Left renal pelvis (tissue), 4 donors: ENCODE measurements at places on chromosomes 6 and 20. TPM values are rescaled to one million over a fixed set of nuclear protein-coding genes. Genes with fewer than 3 reads are reported as not detected.

DNA sequence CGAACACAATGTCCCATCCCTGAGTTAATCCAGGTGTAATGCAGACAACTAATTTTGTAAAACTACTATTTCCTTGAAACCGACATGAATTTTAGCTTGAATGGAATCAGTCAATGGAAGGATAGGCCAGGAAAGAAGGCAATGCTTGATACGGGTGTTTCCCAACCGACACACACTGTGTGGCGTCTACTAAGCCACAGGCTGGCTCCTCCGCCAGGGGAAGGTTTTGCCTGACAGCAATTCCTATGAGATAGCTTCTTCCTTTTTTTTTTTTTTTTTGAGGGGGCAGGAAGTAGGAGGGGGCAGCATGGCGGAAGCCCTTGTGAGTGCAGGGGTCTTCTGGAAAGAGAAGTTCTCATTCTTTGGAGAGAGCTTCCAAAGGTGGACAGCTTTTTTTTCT lies 12.0 kb upstream of the LAMA4 start:
- no peak for DNase-seq

GRCh38 chr6:39214846-39215639 lies 14.2 kb downstream of the KCNK5 start:
- no peak for DNase-seq

Gene EEF1E1
- 56.6 TPM for polyA plus RNA-seq

GRCh38 chr6:3424185-3424927 lies 32.5 kb downstream of the SLC22A23 start:
- DNase-seq = no peak

DNA sequence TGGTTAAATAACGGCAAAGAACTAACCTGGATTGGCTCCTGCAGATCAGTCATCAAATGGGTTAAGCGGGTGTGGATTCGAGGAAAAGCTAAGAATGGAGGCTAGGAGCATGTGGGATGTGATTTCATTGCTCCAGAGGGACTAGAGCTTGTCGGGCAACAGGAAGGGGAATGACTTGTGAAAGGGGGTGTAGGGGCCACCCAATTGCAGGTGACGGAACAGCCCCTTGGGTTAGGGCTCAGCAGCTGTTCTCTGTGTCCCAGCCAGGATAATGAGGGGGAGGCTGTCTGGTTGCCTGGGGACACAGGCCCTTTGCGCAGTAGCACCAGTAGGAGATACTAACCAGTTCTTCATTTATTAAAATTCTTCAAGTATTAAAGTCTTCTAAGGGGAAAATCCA lies 25.0 kb upstream of the MRPS18A start:
- DNase-seq = no peak

- DNase-seq = no peak
These were observed 28.3 kb downstream of the TREM1 start for GRCh38 chr6:41258196-41258493.

DNA sequence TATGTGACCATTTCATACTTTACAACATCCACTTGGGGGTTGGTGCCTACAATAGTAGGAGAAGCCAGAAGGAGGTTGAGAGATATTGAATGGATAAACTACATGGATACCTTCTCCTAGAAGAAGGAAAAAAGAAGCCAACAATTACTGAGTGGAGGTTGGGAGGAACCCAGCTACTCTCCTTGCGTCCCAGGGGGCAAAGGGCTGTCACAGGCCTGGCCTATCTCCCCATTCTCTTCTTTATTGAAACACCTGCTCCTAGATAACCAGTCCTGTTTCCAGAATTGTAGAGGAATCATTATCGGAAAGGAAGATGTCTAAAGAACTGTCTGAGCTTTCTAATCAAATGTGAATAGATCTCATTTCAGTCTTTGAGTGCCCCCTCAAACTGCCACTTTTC lies 115.1 kb downstream of the MAP7 start:
- no peak for DNase-seq

DNA sequence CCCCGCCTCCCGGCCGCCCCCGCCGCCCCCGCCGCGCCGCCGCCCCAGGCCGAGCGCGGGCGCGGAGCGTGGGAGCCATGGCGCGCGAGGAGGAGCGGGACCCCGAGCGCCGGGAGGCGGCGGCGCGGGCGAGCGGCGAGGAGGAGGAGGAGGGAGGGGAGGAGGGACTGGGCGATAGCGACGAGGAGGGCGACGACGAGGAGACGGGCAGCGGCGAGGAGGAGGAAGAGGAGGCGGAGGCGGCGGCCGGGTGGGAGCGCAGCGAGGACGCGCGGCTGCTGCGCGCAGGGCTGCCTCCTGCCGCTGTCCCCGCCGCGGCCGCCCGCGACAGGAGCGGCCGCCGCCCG lies at the start of gene SLC24A3:
SLC24A3 (plus strand) TSS at position 174 of the 347 bp plus-strand sequence.
- no peak for DNase-seq

GRCh38 chr20:64068386-64069208 lies 5.6 kb downstream of the TCEA2 start:
- no peak for DNase-seq

DNA sequence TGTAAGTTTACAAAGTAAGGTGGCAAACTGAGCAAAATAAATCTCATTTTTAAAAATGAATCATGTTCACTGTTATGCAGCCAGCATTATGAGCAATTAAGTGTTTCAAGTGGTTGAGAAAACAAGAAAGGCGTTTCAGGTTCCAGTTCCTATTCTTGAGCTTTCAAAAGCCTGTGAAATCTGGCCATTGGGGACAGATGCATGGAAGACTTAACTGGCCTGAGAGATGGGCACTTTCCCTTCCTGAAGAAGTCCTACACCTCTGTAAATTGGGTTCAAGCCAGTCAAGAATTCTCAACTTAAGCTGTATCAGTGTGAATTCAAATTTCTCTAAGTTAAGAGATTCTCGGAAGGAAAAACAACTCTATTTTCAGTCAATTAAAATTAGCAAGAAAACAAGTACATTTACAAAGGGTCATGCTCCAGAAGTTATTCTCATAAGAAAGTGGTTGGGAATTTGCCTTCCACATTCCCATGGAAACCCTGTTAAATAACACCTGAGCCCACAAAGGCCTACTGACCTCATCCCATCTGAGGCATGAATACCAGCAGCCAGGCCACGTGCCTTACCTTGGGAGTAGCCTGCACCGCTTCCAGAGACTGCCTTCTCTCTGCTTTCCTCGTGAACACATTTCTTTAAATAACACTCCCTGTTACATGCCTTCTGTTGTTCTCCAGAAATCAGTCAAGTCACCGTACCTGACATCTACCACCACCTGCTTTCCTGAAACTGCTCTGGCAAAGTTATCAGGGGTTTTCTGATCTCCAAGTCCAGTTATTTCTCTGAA lies 19.4 kb downstream of the MAP3K5 start:
- DNase-seq = no peak

Gene POM121L2
- not detected for polyA plus RNA-seq

- no peak for DNase-seq
These were observed 779.3 kb upstream of the CITED2 start for GRCh38 chr6:140153703-140154102.

DNA sequence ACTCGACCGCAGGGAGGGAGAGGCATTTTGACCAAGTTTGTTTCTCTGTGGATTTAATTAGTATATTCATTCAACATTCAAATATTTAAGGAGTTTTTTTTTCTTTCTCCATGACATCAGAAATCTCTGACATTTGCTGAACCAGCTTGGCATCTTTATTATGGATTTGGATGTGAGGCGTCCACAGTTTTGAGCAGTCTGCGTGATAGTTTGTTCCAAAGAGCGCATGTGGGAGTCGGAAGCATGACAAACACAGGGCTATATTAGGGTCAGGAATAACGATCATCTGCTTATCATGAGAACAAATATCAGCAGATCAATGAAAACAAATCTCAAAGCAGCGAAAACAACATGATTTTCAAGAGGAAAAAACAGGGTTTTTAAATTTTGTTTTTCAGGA lies 373.2 kb downstream of the CDH4 start:
- DNase-seq = no peak

Gene KIF25
- polyA plus RNA-seq = 0.87 TPM
